ENCODE measurements at places on chromosomes 3 and 15.

DNA sequence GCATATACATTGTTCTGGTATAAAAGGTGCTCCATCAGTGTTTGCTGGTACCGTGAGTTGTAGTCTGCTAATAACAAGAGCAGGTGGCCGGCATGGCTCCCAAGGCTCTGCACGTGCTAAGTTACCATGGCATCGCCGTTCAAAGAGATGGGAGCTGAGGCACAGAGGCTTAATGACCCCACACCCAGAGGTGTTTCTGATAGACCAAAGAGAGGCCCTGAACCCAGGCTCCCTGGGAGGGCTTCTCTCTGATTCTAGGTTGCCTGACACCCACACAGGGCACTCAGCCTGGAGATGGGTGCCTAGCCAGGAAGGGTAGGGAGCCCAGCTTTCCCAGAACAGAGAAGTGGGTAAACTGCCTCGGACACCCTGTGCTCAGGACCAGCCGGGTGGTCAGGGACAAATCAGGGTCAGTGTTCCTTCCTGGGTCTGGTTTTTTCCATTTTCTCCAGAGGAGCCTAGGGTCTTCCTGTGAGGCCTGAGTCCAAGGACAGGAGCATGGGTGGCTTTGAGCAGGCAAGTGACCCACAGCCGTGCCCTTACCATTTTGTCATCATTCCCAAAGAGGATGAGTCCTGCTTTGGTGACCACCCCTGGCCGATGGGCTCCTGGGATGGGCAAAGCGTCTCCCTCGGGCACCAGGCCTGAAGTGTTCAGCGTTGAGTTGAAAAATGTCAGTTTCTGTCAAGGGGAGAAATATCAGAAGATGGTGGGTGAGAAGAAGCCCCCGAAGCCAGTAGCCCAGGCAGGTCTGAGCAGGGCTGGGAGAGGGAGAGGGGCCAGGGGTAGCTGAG lies 27.3 kb downstream of the ALDH1L1 start:
- no peak for DNase-seq

DNA sequence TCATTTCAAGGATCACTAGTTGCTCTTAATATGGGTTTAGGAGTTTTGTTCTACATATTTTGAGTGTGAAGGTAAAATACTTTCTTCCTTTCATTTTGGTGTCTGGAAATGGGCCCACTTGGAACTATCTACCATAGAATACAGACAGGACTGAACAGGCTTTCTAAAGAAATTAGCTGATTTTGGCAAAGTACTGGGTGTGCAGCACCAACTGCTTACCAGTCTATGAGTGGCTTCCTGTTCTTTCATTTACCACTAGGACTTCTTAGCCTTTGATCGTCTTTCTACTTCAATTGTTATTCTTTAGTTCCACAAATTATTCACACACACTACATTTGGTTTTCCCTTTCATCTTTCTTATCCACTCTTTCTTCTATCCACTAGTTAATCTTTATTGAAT lies 1196.3 kb downstream of the ROBO1 start:
- no peak for DNase-seq

GRCh38 chr15:67208396-67208795 lies 46.1 kb downstream of the AAGAB start:
- no peak for DNase-seq

DNA sequence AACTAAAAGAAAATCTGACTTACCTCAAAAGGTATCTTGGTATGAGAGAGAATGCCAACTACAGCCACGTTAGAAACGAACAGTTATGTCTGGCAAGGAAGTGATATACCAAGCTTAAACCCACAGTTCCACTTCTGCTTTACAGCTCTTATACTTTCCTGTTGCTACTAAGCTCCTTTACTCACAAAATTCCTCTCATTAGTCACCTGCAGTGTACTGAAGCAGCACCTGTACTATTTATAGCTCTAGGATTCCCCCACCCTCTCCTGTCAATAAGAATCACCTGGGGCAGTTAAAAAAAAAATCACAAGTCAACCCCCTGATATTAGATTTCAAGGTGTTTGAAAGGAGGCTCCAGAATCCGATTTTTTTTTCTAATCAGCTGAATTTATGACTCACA lies 2.9 kb upstream of the TMEM266 start:
- no peak for DNase-seq

DNA sequence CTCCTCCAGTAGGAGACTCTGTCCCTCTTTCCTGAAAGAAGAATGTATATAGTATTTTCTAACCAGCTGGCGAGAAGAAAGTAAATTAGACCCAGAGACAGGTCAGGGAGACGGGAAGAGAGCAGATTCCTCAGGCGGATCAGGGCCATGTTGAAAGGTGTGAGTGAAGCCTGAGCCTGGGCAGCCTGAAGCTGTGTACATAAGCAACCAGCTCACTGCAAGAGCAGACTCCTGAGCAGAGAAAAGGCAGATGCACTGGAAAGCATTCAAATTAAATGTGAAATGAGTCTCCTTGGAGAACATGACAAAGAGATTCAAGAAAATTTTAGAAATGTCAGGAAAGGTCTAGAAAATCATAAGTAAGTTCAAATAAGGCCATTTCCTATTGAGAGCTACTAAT lies 165.8 kb downstream of the GOLIM4 start:
- DNase-seq, result no peak

DNA sequence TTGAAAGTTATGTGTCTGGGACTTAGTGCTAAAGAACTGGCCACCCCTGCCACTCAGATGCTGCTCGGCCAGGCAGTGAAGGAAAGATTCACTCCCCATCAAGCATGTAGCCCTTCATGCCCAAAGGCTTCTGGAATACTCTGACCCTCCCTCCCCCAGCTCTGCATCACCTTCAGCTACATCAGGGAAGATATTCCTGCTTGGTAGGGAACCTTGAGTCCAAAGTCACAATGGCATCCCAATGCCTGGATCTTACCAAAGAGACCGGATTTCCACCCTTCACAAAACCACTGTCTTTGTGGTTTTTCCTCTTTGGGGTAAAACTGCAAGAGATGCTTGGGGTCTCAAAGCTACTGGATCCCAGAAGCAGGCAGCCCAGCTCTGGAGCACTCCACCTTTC lies 18.2 kb upstream of the BCL2A1 start:
- peak; percentile 2 for DNase-seq

GRCh38 chr15:40347559-40348473 lies 3.0 kb upstream of the PHGR1 start:
- DNase-seq, result no peak

DNA sequence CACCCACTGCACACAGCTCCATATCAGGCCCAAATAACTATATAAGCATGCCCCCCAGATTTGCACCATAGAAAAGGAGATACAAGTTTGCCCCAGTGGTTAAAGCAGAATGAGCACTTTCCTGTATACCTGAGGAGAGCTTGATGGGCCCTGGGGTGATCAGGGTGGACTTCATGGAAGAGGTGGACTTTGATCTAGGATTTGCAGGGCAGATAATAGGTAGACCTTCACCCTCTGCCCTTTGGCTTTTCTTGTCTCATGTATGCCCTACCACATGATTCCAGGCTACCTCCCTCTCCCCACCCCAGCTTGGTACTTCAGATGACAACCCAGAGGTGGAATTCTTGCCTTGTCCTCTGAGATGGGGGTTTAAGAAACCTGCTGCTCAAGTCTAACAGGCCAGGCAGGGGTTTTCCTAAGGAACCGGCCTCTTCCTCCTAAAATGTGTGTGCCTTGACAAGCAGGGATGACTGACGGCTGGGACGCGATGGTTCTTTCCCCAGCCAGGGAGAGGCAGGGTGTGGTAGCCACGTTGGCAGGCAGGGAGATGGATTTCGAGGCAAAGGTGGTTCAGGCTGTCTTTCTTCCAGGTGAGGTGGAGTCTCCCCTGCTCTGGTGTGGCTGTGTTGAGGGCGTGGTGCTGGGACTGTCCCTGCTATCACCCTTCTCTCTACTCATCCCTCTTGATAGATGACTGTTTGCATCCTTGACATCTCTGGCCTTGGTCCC lies 6.6 kb upstream of the RHCG start:
- DNase-seq, result no peak

GRCh38 chr3:25768851-25769250 lies 14.4 kb downstream of the NGLY1 start:
- DNase-seq, result no peak

DNA sequence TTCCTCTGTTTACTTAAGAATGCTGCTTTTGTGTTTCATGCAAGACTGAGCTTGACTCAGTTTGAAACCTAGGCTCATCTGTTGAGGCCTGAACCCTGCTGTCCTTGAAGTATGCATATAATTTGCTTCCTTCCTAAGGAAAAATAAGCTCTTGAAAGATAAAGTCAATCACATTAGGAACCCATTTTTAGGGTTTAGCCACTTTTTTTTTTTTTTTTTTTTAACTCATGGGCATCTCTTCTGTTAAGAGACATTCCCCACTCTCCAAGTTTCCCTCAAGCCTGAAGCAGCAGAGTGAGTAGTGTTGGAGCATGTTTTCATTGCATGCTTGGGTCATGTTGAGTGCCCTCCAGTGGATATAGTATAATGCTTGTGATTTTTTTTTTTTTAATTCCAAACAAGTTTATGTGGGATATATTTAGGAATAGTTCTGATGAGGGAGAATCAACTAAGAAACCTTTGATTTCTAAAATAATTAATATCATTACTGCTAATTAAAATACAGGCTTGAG lies 3.6 kb downstream of the CTNNB1 start:
- DNase-seq, result no peak

DNA sequence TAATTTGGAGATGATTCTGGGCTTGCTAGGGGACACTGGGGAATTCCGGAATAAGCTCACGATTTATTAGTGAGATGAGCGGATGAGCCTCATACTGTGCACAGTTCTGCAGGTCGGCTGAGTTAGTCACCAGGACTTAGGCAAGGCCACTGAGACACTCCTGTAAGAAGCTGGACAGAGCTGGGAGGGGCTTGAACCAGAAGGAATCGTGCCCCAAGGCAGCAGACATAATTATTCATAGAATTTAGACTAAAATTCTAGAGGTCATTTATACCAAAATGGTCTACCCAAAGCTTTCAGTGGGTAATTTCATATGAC lies 121.4 kb downstream of the VGLL4 start:
- DNase-seq, result no peak

GRCh38 chr3:10602769-10603768 lies 97.7 kb upstream of the ATP2B2 start:
- DNase-seq, result peak; percentile 83

GRCh38 chr3:189839576-189839975 lies 208.4 kb downstream of the TP63 start:
- DNase-seq, result no peak

- no peak for DNase-seq
These were observed 44.4 kb upstream of the SPTSSB start for GRCh38 chr3:161415506-161416231.

- no peak for DNase-seq
These were observed 72.9 kb downstream of the AKAP13 start for GRCh38 chr15:85453144-85453872.

DNA sequence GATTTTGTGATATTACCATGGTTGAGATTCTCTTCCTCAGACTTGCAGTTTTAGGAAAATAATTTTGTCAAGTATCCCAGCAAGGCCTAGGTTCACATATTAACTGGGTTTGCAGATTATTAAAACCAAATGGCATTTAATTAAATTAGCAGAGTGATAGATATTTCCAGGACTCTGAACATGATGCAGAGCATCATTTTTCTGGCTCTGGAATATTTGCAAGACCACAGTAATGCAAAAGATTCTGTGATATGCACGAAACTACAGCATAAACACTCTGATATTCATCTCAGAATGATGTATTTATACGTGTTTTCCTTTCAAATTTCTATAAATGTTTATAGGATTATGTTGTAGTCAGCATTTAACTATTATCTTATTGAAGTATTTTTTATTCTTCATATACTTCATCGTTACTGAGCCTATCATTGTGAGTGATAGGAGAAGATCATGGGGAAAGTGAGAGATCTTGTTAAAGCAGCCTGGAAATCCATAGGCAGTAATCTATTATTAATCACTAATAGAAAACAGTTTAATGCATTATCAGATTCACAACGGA lies 1245.6 kb downstream of the OTOL1 start:
- DNase-seq, result no peak

DNA sequence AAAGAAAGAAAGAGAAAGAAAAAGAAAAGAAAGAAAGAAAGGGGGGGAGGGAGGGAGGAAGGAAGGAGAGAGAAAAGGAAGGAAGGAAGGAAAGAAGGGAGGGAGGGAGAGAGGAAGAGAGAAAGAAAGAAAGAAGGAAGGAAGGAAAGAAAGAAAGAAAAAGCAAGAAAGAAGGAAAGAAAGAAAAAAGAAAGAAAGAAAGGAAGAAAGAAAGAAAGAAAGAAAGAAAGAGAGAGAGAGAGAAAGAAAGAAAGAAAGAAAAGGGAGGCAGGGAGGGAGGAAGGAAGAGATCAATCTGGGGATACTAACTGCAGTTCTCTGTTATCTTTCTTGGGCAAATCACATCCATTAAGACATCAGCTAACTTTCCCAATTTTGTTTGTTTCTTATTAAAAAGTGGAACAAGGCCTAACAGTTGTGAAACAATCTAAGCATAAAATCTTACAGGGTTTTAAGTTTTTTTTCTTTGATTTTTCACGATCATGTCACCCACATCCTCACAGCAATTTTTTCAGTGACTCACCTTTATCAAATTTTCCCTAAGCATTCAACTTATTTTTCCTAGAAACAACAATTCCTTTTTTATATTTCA lies 36.8 kb downstream of the TBC1D2B start:
- DNase-seq, result no peak

DNA sequence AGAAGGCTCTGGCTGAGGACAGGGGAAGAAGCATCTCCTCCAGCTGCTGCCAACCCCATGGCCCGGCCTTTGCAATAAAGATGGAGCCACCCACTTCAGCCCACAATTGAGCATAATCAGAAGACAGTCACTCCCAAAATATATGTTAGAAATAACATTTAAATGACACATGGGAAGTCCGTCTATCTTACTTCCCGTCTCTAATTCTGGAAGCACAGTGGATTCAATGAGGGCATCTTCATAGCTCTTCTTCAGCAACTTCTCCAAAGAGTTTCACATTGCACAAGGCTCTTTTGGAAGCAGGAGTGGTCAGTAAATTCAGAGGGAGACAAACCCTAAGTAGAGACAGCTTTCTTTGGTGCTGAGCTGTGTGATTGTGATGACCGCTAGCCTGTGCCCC lies 67.0 kb upstream of the SEC61A1 start:
- DNase-seq, result no peak

DNA sequence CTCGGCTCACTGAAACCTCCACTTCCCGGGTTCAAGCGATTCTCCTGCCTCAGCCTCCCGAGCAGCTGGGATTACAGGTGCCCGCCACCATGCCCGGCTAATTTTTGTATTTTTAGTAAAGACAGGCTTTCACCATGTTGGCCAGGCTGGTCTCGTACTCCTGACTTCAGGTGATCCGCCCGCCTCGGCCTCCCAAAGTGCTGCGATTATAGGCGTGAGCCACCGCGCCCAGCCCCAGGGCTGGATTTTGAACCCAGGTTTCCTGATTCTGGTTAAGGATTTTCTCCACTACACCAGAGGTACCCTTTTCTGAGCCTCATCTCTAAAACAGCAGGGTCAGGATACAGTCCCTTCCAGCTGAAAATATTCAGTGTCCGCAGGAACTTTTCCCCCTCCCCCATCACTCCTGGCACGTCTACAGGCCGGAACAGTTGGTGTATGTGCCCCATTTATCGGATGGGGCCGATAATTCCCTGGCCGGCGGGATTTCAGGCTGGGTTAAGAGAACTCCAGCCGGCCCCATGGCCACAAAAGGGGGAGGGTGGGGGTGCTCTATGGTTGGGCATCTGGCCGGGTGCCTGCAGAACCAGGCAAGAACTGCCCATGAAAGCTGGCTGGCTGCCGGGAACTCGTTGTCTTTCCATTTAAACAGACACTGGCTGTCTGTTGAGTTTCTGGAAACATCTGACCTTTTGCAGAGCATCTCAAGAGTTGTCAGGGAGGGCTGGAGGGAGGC lies 26.8 kb upstream of the SEMA4B start:
- no peak for DNase-seq

GRCh38 chr15:91627473-91628278 lies 225.8 kb upstream of the SLCO3A1 start:
- no peak for DNase-seq

GRCh38 chr3:65689436-65689835 lies 349.3 kb downstream of the MAGI1 start:
- no peak for DNase-seq

Data from activated CD4-positive, alpha-beta memory T cell treated with anti-CD3 and anti-CD28 coated beads for 36 hours (primary cell).